ENCODE measurements at places on chromosomes 1 and 21.

- no peak for DNase-seq
Observed at GRCh38 chr1:234745276-234745675, 135.3 kb upstream of the IRF2BP2 start.

DNA sequence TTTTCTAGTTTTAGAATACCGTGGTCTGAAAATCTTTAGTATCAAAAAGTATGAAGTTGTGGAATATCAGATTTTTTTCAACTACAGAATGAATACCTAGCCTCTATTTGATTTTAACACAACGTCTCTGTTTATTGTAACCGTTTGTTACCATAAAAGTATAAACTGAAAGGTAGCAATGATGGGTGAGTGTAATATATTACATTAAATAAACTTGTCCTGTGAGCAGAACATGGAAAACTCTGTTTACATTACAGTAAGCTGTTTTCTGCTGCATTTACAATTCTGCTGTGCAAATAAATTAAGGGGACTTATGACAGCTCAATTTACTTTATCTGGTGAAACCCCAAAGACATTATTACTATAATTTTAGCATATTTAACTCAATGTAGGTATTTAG, 62.5 kb downstream of the CHRM3 start:
- DNase-seq, result no peak

DNA sequence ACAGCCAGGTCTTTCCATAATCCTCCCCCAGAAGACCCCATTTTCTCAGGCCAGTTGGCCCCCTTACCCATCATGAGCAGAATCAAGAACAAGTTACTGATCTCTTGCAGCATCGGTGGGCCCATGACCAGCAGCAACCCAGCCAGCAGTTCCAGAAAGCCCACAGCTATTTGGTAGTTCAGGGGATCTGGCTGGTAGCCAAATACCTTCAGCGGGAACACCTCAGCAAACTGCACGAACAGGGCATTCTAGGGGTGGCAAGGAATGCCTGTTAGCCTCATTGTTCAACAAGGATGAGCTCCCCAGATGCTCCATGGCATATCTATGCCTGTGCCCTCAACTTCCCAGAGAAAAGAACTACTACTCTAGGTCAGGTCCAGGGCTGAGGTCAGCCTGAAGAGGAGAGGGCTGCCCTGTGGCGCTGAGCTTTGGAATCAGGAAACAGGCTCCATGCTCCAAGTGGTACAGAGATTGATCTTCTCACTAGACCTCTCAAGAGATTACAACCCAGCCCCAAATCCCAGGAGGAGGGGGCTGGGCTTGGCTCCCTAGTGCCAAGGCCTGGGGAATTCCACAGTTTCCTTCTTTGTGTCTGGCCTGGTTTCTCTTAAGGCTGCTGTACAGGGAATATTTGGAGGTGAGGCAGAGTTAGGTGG, 1.3 kb downstream of the TMEM35B start:
- DNase-seq, result no peak

- no peak for DNase-seq
Observed at GRCh38 chr21:32132881-32133280, 146.0 kb downstream of the MIS18A start.

DNA sequence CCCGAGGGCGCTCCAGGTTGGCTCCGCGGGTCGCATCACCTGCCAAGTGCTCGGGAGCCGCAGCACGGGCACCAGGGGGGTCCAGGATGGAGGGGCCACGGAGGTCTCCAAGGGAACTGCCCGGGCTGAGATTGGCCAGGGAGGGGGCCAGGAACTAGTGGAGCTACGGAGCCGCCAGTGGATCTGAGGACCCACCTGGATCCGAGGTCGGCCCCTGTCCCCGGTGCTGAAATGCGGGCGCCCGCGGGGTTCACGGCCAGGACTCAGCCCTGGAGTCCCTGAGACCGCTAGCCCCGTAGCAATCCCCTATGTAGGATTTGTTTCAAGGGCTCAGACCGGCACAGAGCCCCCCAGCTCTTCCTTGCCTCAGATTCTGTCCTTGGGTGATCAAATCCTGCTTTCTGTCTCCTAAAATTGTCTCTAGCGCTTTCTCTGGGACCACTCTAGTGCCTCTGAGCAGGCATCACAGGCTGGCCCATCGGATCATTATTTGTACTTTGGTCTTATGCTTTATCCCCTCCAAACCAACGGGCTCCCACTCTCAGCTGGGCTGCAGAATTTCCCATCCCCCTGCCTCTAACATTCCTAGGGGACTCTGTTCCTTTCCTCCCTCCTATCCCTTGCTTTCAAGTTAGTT, 27.3 kb downstream of the KIAA2013 start:
- no peak for DNase-seq

DNA sequence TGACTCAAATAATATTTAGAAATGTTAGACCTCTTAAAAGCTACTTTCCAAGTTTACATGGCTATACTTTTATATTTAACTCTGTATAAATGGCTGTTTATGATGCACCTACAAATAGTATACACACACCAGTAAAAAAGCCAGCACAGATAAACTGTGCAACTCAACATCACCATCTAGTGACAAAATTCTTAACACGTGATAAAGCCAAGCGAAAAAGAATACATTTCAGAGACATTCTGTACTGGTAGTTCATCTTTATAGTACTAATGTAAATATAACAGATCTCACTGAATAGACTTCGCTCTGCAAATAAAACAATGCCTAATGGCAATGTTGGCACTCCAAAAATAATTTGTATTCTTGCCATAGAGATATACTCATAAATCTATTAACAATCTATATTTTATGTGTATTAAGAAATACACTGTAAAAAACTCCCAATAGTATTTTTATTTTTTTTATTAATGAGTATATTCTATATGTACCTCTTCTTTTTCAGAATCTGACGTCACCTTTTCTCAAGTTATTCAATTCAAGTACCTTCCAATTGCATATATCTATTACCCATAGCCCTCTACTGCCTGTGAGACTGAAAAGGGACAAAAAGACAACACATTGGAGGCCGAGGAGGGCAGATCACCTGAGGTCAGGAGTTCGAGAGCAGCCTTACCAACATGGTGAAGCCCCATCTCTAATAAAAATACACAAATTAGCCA, 100.2 kb downstream of the DPYD start:
- no peak for DNase-seq

DNA sequence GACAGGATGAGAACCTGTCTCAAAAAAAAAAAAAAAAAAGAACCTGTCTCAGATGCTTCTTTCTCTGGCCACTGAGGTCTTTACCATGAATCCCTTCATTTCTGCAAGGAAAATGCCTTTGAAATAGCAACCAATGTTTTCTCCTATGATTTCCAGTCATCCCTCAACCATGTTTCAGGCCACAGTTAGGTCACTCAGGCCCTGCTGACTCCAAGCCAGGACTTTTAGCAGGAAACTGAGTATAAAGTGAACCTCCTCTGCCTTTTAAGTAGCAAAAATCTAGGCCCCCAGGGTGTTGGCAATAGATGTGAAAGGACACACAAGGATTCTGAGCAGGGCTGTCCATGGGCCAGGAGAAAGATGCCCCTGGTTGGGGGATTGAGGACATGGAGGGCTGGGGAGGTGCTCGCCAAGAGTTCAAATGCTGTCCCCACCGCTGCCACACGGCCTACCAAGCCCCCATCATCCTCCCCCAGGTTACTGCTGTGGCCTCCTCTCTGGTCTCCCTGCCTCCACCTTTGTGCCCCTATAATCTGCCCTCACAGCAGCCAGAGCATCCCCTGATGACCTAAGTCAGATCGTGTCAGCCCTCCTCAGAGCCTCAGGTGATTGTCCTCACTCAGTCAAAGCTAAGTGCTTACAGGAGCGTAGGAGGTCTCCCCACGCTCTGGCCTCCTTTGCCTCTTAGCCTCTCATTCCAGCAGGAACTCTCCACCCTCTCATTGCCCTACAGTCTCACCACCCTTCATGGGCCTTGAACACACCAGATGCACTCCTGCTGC, 54.6 kb downstream of the MATN1 start:
- no peak for DNase-seq

GRCh38 chr1:19535214-19535613, 49.9 kb upstream of the CAPZB start:
- DNase-seq, result no peak

DNA sequence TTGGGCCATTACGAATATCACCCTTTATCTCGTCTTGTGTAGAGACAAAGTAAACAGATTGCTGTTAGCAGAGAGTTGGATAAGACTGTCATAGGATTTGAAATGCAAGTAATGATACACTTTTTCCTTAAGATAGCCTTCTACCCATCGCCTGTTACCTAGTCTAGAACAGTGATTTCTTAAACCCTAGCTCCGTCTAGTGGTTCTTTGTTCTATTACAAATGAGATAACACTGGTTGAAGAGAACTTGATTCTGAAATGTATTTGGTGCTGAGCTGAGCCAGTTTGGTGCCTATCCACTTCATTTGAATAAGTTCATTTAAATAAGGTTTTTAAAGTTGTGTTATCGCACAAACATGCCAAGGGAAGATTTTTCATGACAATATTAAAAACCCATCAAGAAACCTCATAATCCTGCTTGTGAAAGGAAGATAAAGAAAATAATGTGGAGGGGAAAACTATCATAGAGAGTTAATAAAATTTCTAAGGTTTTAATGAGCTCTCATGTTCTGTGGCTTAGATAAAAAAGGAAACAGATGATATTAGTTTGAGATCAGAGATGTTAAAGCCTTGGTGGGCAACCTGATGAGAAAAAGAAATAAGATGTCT, 1.5 kb upstream of the KCNH1 start:
- DNase-seq, result no peak

DNA sequence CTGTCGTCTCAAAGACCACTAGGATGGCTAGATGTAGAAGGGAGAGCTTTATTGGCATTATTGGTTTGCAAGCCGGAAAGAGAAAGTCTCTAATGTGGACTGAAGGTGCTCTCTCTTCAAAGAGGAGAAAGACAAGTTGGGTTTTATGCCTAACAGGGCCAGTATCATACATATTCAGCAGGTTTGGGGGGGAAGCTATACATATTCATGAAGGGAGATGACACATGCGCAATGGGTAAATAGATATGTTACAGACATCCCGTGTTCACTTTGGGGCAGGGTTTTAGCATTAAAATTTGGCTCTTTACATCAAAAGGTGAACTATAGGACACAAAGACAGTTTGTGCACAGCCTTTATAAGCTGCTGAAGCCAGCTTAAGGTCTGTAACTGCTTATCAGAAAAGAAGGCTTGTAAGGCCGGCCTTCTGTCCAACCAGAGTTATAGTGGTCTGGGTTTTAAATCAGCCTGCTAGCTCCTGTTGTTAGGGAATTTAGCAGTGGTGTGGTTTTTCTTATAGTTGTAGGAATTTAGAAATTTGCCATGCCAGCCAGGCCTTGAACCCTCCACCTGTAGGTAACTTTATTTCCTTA, 46.5 kb upstream of the LRRN2 start:
- no peak for DNase-seq

DNA sequence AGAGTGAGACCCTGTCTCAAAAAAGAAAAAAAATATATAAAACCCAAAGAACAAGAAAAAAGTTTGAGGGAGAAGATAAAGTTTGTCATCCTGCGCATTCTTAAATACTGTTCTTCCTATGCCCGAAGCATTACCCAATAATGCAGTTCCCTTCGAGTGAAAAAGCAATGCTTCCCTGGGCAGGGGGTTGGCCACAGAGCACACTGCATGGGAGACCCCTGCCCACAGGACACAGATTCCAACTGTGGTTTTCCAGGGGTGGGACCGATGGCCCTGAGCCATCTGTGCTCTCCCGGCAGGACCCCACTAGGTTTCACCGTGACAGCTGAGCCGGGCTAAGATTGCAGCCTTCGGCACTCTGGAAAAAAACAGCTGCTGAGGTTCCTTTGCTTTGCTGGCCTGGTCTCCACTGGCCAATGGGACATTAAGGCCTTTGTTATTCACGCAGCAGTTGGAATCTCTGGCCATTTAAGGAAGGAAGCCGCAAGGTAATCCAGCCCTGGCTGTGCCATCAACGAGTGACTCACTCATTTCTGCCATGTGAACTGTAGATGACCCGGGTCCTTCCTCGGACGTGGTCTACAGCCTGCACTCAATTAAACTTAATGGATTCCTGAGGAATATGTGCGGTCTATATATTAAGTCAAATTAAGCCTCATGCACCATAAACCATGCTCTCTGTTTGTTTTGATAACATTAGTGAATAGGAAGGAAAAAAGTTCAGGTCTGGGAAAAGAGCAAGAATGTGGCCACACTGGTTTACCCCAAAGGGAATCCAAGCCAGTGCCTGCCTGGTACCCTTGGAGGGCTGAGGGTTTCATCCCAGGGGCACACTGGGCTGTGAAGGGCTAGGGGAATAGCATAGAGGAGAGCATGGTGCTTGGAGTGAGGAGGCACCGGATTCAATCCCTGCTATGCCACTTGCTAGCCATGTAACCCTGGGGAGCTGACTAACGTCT, 163.2 kb downstream of the ZBTB18 start:
- no peak for DNase-seq

DNA sequence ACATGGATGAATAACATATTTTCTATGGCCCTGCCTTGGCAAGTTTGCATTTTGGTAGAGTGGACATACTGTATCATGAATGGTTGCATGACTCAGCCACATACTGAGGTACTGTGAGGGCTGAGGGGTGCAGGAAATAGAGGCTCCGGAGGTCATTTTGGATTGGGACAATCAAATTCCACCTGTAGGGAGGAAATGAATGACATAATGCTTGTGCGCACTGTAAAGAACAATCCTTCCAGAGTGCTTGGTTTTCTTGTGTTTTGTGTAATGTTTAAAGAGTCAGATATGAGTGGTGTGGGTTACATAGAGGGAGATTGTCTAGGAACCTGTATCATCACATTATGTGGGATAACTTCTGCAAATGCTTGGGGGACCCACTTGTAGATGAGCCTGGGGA, 329.9 kb upstream of the PROX1 start:
- DNase-seq, result no peak

- no peak for DNase-seq
Observed at GRCh38 chr1:114248162-114248561, 94.5 kb upstream of the SYT6 start.

- no peak for DNase-seq
Observed at GRCh38 chr21:35989138-35989735, 71.1 kb downstream of the SETD4 start.

- no peak for DNase-seq
Observed at GRCh38 chr1:56286506-56286905, 292.9 kb downstream of the PLPP3 start.

DNA sequence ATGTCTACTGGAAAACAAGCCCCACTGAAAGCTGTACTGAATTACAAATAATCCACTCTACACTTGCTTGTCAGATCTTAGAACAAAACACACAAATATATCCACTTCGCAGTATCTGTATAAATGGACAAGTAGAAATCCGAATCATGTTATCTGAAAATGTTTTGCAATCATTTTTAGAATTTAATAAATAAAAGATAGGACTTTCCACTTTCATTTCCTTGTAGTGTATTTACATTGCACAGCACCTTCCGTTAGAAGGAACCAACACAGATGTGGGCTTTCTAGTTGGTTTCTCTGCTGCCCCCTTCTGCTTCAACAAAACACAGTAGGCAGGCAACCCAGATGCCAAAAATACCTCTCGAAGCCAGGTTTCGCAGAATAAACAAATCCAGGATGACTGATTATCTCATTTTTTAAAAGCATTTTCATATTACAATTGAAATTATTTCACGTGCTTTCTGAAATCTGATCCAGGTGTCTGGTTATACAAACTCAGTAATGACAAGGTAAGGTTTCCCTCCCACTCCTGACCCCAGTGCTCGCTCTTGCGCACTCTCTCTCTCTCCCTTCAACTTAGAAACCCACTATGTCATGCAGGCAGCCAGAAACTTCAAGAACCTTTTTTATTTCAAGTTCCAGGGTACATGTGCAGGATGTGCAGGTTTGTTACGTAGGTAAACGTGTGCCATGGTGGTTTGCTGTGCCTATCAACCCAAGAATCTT, 389.9 kb downstream of the SMYD3 start:
- DNase-seq, result no peak

- DNase-seq, result no peak
Observed at GRCh38 chr1:173489929-173490328, 12.8 kb downstream of the PRDX6 start.

- DNase-seq, result no peak
Observed at GRCh38 chr1:182587093-182587492, 2.0 kb downstream of the RNASEL start.
